Mucosa of gallbladder (tissue), 1 donor: ENCODE measurements at places on chromosomes 3 and 15. TPM values are rescaled to one million over a fixed set of nuclear protein-coding genes. Genes with fewer than 3 reads are reported as not detected.

DNA sequence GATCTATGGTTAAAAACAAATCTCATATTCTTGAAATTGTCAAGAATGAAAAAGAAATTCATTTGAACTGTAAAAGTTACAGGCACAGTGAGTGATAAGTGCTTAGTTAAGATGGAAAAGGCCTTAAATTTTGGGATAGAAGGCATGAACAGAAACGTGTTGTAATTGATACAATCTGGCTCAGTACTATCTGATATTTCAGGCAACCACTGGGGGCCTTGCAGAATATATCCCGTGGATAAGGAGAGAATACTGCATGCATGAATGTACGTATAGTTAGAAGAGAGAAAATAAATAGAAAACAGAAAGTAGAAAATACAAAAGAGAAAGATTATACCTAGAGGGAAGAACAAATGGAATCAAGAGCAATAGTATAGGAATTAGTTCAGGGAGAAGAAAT, 741.4 kb upstream of the CCDC54 start:
- no peak for DNase-seq

HGD gene
- total RNA-seq = 211 TPM

ZDHHC23 gene
- 7.7 TPM for total RNA-seq

- no peak for DNase-seq
Measured at GRCh38 chr15:63596676-63597037, 530 bp upstream of the FBXL22 start.

VIPR1 gene
- 91.7 TPM for total RNA-seq

DNA sequence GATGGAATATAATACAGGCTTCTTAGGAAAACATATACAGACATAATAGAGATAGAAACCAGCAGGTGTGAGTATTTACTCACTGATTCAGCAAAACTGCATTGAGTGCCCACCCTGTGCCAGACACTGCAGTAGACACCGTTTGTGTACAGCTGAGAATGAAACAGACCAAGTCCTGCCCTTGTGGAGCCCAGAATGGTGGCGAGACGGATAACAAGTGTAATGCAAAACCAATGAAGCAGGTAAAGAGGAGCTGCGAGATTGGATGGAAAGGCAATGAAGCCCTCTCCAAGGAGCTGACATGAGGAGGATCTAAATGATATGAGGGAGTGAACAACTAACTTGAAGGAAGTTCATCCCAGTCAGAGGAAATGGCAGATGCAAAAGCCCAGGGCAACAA, 256.4 kb downstream of the MEX3B start:
- DNase-seq = no peak

- DNase-seq = no peak
Measured at GRCh38 chr3:79497447-79498111, 270.2 kb downstream of the ROBO1 start.

SIN3A gene
- 65.5 TPM for total RNA-seq

RSRC1 gene
- total RNA-seq = 30.4 TPM

- DNase-seq = no peak
Measured at GRCh38 chr3:184172681-184173373, 1.8 kb upstream of the AP2M1 start.

SEMA3B gene
- total RNA-seq = 87.0 TPM

DNA sequence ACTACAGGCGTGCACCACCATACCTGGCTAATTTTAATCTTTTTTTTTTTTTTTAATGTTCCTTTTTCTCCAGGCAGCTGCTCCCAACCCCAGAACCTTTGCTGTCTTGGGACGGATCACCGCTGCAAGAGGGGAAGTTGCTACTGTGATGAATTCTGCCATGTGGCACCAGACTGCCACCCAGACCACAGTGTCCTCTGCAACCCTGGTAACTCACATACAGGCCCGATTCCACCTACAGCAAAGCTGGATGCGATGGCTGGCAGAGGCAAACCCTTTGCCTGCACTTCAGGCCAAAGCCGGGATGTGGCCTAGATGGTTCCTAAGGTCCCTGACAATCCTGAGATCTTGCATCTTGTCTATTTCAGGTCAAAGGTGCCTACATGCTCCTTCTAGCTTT, 12.7 kb upstream of the MUC20 start:
- DNase-seq = no peak

CFAP92 gene
- 3.3 TPM for total RNA-seq

DNA sequence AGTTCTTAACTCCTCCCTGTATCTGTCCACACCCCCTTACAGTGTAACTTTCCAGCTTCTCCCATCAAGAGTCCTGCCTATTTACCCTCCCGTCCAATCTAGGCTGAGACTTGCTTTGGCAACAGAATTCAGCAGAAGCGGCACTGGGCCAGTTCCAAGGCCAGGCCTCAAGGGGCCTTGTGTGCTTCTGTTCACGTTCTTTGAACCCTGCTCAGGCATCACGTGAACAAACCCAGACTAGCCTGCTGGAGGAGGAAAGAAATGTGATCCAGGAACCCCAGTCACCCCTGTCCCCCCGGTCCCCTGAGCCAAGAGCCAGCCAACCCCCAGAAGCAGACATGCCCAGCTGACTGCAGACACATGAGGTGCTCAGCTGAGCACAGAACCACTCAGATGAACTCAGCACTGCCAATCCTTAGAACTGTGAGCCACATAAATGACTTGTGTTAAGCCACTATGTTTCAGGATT, 76.1 kb upstream of the DCLK3 start:
- no peak for DNase-seq

ZDHHC19 gene
- total RNA-seq = 1.2 TPM

ZNF660 gene
- 5.6 TPM for total RNA-seq

CCK gene
- 1.3 TPM for total RNA-seq

DNA sequence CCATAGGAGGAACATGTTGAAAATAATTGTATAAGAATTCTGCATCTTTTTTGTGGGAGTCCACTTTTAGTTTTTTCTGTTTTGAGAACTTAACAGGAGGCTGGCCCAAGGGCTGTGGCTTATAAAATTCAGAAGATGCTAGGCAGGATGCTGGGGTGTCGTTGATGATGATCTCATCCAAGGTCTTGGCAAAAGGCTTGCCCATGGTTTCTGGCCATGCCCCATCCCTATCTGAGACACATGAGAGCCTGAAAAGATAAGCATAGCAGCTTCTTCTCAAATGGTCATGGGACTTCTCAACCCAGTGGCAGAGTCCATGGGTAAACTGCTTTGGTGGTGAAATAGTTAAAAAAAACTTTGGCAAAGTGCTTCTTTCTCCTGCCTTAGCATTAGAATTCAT, 35.2 kb downstream of the CMSS1 start:
- no peak for DNase-seq

DNA sequence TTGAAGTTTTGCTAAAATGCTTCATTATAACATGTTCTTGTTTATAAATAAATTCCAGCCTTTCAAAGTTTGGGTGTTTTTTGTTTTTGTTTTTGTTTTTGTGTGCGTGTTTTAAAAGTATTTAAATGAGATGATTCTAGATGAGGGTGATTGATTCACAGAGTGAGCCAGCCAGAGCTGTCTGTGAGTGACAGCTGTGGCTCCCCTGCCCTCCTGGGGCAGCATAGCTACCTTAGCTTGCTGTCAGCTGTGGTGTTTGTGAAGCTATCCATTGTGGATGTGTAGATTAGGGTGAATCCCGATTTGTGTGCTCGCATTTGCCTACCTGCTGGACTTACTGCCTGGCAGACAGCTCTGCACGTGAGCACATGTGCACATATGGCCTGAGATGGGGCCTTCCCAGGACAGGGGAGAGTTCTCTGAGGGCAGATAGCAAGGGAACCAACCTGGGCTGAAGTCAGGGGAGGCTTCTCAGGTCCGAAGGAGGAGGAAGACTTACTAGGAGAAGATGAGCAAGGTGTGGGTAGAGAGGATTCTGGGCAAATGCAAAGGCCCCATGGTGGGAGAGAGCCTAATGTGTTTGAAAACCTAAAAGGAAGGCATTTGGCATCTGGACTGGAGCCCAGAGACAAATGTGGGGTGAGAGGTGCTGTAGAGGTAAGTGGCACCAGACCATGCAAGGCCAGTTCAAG, 124.2 kb downstream of the EEFSEC start:
- no peak for DNase-seq

DZIP1L gene
- total RNA-seq = 13.7 TPM

DNA sequence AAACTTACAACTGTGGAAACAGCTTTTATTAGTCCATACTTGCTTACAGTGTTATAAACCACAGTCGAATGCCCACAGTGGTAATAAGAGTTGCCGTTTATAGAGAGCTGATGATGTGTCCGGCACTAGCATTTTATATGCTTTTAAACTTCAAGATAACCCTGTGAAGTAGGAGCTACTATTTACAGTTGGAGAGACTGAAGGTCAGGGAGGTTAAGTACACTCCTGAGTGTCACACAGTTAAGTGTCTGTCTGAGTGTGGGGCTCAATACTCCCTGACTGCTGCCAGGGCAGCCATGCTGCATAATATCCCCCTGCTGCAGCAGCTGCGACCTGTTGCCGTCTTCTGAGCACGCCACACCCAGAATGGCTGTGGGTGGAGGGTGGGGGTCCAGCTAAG, 89.9 kb upstream of the TNFAIP8L3 start:
- no peak for DNase-seq

GRCh38 chr3:11099306-11099705, 55.0 kb upstream of the HRH1 start:
- DNase-seq = no peak
